Right lobe of liver (tissue), 6 donors: ENCODE measurements at places on chromosomes 1 and 21. TPM values are rescaled to one million over a fixed set of nuclear protein-coding genes. Genes with fewer than 3 reads are reported as not detected.

DNA sequence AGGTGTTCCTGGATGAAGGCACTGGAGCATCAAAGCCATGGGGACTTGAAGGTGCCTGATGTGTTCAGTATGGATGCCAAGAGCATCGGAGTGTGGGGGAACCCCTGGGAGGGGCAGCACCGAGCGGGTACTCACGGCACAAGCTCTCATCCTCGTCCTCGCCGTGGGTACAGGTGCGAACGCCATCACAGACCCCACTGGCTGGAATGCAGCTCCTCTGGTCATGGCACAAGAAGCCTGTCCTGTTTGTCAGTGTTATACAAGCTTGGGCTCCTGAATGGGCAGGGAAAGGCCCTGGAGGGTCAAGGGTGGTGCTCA lies 6.0 kb downstream of the LDLRAD1 start:
- no peaks in the 10 kb centered on the region for H3K27me3 ChIP-seq
- DNase-seq = no peak
- no peak overlapping the region for H3K4me3 ChIP-seq
- H3K4me1 ChIP-seq = no peaks in the 10 kb centered on the region

- no peak for DNase-seq
- H3K36me3 ChIP-seq = peaks cover 14% of the 10 kb centered on the region
- H3K4me3 ChIP-seq = no peak overlapping the region
- H3K27ac ChIP-seq = no peak overlapping the region
- no peaks in the 10 kb centered on the region for H3K27me3 ChIP-seq
Observed at GRCh38 chr1:154575147-154575927, 7.8 kb downstream of the CHRNB2 start.

DNA sequence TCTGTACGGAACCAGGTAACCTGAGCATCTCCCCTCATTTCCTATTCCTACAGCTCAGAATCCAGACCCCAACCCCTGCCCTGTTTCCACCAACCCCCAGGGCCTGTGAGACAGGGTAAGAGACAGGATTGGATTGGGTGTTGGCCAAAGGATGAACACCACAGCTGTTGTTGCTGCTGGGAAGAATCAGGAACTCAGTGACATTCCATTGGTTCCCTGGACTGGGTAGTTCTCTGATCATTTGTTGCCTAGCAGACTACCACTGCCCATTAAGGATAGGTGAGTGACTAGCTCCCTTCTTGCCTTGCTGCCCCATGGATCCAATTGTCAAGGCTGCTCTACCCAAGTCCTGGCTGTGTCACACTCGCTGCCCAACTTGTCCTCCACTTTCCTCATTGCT lies 10.0 kb downstream of the NCSTN start:
- H3K27ac ChIP-seq = no peak overlapping the region
- no peak for DNase-seq
- H3K4me3 ChIP-seq = no peak overlapping the region
- no peaks in the 10 kb centered on the region for H3K4me1 ChIP-seq
- H3K27me3 ChIP-seq = no peaks in the 10 kb centered on the region

DNA sequence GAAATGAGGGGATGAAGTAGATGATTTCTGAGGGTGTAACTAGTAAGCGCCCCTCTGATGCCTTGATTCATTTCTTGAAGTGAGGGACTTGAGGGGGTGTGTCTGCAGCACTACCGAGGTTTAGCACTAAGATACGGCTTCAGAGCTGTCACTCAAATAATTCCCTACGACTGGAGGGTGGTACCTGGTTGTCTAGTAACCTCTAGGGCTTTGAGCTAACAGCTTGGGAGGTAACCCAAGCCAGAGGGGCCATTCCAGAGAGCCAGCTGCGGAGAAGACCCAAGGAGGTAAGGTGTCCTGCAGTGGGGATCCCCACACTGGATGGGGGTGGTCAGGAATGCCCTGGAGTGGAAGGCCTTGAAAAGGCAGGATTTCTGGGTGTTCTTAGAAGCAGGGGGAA lies at the start of gene TTC24:
TSS of gene TTC24 (plus strand) at position 252 of the 400 bp plus-strand sequence. CDS start 1,642 bp downstream, outside the sequence.
- no peak within 1 kb of the TSS for H3K4me3 ChIP-seq
- no peaks in the 10 kb centered on the region for H3K36me3 ChIP-seq
- no peak for DNase-seq

RIMKLA gene
- 0.95 TPM for total RNA-seq

DNA sequence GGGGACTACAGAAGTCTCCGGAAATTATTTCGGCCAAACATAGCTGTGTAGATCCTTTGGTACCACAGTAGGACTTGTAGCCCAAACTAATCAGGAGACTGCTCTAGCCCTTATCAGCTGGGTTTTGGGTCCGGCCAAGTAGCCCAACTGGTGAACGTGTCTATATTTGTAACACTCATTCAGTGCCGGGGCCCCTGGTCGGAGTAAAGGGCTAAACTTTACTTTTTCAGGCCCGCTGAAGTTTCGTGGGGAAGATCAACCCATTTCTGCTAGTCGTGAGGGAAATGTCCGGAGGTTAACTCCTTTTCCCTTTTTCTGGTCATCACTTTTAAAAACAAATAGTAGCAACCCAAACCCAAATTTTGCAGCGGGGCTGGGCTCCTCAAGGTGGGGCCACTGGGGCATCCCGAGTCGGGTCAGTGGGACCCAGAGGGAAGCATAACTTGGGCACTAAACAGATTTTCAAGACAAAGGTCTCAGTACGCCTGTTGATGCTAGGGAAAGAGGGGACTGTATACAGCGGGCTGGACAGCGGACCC lies 1.7 kb downstream of the LHX9 start:
- no peaks in the 10 kb centered on the region for H3K36me3 ChIP-seq
- H3K27me3 ChIP-seq = peaks cover 44% of the 10 kb centered on the region
- H3K27ac ChIP-seq = no peak overlapping the region
- H3K4me1 ChIP-seq = peaks cover 41% of the 10 kb centered on the region
- H3K4me3 ChIP-seq = no peak overlapping the region
- DNase-seq = no peak

ZNF683 gene
- total RNA-seq = 0.19 TPM

DNA sequence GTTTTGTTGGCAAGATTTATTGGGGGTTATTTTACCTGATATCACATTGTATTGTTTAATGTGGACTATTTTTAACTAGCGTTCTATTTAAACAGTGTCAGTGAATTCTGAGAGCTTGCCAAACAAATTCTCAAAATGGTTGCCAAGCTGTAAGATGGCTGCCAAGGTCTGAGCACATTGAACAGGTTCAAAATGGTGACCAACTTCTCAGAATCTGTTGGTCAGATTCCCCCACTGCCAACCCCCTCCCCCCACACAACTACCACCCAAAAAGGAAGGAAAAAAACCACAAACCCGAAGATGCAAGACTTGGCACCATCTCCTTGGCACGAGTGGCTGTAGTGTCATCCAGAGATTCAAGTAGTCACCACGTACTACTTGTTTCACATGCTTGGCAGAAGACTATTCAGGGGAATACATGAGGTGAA lies 159.1 kb downstream of the NFIA start:
- no peak overlapping the region for H3K4me3 ChIP-seq
- H3K36me3 ChIP-seq = no peaks in the 10 kb centered on the region
- no peaks in the 10 kb centered on the region for H3K27me3 ChIP-seq
- DNase-seq = no peak
- no peak overlapping the region for H3K27ac ChIP-seq

GRCh38 chr1:111620441-111620971 lies 917 bp downstream of the RAP1A start:
- DNase-seq = no peak
- no peaks in the 10 kb centered on the region for H3K27me3 ChIP-seq
- peak overlapping the region; percentile 76 for H3K27ac ChIP-seq

DNA sequence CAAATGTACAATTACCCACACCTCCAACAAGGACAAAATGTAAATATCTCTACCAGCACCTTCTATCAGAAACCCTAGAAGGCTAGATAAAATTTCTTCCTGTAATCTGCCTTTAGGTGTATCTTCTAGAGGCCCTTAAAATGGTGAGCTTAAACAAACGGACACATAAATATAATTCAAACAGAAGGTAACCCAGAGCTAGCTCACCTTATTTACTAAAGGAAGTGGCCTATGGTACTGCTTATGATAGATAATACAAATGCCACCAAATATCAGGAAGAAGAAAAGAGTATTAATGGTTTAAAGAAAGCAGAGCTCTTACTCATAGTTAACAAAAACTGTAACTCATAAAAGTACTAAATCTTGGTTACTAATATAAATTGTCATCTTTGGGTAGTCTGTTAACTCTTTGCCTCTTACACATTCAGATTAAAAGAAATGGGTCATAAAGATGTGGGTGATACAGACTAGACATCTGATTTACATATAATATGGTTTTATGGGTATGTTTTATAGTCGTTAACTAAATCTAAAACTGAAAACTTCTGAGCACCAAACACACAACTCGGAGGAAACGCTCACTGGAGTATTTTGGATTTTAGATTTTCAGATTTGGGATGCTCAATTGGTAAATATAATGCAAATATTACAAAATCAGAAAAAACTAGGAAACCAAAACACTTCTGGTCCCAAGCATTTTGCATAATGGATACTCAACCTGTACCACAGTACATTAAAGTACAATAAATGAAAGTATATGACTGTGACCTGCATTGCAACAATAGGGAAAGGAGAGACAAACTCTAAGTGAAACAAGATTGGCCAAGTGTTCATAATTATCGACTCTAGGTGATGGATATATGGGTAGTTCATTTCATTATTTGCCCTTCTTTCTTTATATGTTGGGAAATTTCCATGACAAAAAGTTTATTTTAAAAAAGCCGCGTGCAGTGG lies 23.2 kb downstream of the TRIT1 start:
- no peaks in the 10 kb centered on the region for H3K27me3 ChIP-seq
- no peaks in the 10 kb centered on the region for H3K4me1 ChIP-seq
- DNase-seq = no peak
- H3K36me3 ChIP-seq = no peaks in the 10 kb centered on the region
- no peak overlapping the region for H3K4me3 ChIP-seq

CRYAA gene
- 17.2 TPM for total RNA-seq

ZSWIM5 gene
- 0.46 TPM for total RNA-seq

DNA sequence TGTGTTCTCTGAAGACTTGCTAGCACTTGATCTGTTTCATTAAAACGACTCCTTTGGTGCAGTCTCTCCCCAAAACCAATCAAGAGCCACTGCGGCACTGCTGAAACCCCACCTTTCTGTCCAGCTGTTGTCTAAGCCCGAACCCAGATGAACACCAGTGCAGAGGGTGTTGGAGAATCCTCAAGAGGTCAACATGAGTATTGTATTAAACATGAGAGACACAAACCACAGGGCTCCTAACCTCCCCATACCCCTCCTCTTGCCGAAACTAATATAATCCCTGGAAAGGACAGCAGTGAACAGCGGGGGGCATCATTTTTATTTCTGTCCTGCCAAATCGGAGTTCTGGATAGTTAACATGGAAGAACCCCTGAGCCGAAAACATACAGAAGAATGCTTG lies 333.9 kb downstream of the CAMTA1 start:
- DNase-seq = no peak

DNA sequence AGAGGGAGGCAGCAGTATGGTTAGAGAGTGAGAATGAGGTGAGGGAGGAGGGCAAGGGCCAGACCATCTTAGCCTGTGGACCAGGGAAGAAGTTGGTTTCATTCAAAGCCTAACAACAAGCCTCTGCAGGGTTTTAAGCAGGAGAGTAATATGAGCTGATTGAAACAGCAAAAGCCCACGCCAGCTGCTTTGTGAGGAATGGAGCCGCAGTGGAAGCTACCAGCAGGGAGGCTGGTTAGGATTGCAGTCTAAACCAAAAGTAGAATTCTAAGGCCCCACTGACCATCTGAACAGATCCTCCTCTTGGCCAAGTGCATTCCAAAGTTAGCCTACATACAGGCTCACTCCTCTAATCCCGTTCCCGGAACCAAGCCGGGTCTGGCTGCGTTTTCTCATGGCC lies 44.8 kb downstream of the OLFML3 start:
- no peak overlapping the region for H3K27ac ChIP-seq
- no peaks in the 10 kb centered on the region for H3K27me3 ChIP-seq
- H3K4me3 ChIP-seq = no peak overlapping the region
- no peaks in the 10 kb centered on the region for H3K36me3 ChIP-seq
- H3K4me1 ChIP-seq = no peaks in the 10 kb centered on the region

- no peak overlapping the region for H3K4me3 ChIP-seq
- no peak overlapping the region for H3K27ac ChIP-seq
- no peak for DNase-seq
Observed at GRCh38 chr1:245108246-245108645, 46.5 kb upstream of the KIF26B start.

CTNNBIP1 gene
- 8.0 TPM for total RNA-seq

ANGPTL7 gene
- not detected for total RNA-seq

DNA sequence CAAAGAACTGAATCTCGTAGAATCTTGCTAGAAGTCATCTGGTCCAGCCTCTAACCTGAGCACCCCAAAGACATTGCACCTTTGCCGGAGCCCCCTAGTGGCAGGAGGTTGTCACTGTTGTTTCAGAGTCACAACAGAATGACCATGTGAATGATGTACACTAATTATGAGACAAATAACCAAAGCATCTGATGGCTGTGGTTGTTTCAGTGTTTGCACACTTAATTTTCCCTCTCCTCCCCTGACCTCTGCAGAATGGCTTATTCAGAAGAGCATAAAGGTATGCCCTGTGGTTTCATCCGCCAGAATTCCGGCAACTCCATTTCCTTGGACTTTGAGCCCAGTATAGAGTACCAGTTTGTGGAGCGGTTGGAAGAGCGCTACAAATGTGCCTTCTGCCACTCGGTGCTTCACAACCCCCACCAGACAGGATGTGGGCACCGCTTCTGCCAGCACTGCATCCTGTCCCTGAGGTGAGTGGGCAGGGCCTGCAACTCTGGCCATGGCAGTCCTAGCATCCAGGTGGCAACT lies 26.4 kb downstream of the TRAF5 start:
- no peaks in the 10 kb centered on the region for H3K27me3 ChIP-seq
- no peak overlapping the region for H3K27ac ChIP-seq
- peak; percentile 33 for DNase-seq
- H3K4me1 ChIP-seq = no peaks in the 10 kb centered on the region

DNA sequence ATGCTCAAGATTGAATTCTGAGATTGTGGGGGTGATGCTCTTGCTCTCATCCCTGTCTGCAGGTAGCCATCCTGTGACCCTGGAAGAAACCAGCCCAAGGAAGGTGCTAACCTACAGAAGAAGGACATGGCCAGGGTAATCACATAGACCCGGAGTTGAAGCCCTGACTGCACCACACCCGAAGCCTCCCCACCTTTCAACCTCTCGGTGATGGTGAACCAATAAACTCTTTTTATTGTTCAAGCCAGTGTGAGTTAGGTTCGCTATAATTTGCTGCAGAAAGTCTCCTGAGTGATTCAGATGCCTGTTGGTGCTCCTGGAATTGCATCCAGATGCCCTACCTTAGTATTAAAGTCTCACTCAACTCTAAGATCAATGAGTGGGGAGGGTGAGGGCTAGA lies 163.6 kb downstream of the PLPP3 start:
- no peaks in the 10 kb centered on the region for H3K4me1 ChIP-seq
- no peaks in the 10 kb centered on the region for H3K27me3 ChIP-seq
- no peak overlapping the region for H3K4me3 ChIP-seq

GRCh38 chr1:226964611-226965486 lies 24.8 kb downstream of the COQ8A start:
- no peak overlapping the region for H3K27ac ChIP-seq
- no peaks in the 10 kb centered on the region for H3K27me3 ChIP-seq
- peaks cover 15% of the 10 kb centered on the region for H3K36me3 ChIP-seq
- DNase-seq = peak; percentile 76
